Stimulated activated CD4-positive, alpha-beta T cell treated with anti-CD3 and anti-CD28 coated beads, Interleukin-2, amount 100 ng/mL, for 24 hours (primary cell): ENCODE measurements at places on chromosomes 5 and 9.

- no peak for DNase-seq
Observed at GRCh38 chr5:40321514-40321913, 358.2 kb upstream of the PTGER4 start.

GRCh38 chr9:70609542-70610286 is 195.3 kb upstream of the KLF9 start:
- no peak for DNase-seq

DNA sequence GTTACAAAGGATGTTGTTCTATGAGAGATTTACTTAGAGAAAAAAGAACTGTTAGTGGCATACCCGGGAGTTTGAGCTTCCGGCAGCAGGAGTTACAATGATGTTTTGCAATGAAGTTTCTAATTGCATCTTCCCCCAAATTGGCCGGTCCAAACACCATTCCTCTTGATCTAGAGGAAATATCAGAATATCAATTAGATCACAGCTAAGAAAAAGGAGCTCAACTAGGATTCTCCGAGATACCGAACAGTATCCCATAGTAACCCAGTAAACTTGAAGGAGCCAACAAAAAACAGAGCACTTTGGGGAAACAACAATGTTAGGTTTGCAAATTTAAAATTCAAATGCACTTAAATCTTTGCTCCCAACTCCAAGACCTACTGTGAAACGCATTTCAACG is 159.5 kb downstream of the TRPM6 start:
- DNase-seq: no peak

DNA sequence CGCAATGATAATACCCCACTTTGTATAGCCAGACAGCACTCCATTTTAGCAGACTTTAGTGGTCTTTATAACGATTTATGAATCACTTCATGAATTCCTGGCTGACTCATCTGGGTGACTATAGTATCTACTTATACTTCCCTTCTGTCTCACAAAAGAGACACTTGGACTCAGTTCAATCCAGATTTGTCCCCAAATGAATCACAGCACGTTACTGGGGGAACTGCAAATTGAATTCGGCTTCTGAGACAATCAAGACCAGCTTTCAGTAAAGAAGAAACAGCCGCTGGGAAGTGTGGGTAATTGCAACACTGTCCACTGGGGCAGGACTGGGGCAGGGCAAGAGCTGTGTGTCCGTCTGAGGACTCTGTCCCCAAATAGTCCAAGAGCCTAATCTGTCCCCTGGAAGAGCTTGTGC is 337.3 kb upstream of the RFX3 start:
- DNase-seq: no peak

DNA sequence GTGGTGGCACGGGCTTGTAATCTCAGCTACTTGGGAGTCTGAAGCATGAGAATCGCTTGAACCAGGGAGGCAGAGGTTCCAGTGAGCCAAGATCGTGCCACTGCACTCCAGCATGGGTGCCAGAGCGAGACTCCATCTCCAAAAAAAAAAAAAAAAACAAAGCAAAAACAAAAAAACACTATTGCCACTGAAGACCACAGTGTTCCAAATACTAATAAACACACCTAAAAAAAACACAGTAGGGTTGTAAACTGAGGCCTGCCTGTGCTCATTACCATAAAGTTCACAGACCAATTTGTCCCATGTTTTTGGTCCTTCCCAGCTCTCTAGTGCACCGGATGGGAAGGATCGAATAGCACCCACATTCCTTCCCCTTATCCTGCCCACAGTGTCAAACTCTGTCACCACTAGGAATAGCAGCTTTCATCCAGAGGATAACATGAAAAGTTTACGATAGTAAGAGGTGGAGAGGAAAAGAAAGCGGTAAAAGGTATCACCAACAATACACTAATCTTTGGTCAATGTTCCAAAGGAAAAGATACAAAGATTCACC is 49.2 kb downstream of the MYO10 start:
- no peak for DNase-seq

DNA sequence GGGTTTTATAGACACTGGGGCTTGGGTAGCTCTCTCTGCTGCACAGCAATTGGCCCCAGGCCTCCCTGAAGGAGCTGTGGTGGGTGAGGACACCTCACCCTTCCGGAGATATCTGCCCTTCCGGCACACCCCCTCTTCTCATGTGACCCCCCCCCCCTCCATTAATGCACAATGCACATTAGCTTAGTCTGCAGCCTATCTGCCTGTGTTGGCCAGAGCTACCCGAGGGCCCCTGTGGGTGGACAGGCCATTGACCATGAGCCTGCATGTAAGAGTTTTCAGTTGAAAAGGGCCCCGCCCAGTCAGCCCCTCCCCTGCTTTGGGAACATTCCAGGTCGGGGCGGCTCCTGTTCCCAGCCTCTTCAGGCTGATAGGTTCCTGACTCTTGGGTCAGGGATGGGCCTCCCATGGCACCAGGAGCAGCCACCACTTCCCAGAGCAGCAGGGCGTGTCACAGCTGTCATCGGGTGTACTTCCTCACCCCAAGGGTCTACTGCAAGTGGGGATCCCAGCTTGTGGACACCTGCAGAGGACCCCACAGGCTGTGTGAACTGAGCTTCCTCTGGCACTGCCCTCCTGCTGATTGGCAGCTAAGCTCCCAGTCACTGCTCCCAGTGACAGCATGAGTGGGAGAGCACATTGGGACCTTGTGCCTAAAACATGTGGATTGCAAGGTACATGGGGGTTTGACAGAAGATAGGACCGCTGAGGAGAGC is 17.8 kb downstream of the PHF2 start:
- no peak for DNase-seq

GRCh38 chr9:126517833-126518356 is 95.8 kb upstream of the LMX1B start:
- DNase-seq: no peak

DNA sequence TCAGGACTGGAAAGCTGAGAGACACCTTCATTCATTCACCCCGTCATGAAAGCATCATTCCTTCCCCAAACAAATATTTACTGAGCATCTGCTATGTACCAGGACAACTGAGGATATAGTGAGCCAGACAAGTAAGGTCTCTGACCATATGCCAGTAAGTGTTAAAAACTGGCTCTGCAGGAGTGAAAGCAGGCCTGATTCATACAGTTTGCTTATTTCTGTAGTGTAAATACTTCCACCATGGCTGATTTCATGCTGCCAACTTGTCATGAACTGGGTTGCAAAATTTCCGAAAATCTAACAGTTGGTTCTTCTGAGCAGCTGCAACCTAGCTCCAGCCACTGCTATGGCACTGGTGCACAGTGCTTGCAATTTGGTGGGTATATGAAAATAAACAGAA is 68.1 kb downstream of the YIPF5 start:
- DNase-seq: no peak

DNA sequence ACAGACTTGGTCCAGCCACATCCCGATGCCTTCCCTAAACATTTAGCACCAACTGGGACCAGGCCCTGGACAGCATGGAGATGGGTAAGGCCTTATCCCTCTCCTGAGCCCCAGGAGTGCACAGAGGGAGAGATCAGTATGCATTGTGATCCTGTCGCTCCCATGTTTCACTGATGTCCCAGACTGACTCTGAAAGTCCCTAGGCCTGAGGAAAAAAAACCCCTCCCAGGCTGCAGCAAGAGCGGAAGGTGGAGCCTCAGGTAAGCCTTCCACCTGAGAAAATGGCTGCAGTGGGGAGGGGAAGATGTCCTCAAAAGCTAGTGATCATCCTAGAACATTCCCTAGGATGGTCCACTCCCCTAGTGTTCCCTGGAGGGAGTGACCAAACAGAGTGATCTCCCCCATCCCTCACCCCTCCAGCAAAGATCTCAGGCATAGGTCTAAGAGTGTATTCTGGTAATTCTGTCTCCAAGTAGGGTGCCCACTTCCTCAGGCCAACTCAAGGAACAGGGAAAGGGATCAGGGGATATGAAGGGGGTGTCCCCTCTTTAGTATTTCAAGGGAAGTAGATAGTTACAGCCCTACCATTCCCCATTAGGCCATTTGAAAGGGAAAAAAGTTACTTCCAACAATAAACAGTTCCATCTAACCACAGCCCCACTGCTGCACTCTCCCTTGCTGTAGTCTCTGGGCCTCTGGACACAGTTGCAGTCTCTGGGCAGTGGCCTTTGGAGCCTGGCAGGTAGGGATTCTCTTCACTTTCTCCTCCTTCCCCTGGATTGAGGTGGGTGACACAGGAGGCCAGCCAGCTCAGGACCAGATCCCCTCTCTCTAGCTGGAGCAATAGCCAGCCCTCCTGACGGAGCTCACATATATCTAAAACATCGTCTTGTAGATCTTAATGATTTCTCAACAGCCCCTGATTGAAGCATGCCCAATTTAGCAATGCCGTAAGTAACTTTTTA is 6.8 kb upstream of the CXXC5 start:
- DNase-seq: no peak

GRCh38 chr5:169646856-169647255 is 9.8 kb downstream of the DOCK2 start:
- DNase-seq: no peak

- DNase-seq: no peak
Observed at GRCh38 chr9:121750715-121751623, 99.5 kb downstream of the DAB2IP start.

GRCh38 chr5:40570408-40571129 is 109.1 kb upstream of the PTGER4 start:
- DNase-seq: no peak

DNA sequence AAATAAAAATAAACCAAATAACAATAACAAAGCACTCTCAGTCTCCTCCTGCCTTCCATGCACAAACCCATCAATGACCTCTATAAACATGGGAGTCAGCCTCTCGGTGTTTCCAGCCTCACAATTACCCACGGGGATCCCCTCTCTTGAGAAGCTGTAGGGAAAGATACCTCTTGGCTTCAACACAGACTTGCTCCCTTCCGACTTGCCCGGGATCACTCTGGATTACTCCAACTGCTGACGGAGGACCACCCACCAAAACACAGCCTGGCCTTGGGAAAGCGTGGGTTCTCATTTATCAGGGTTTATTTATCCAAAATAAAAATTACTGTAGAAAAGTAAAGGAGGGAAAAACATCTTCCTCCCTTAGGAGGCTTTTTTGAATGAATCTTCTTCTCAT is 11.5 kb upstream of the NKX2-5 start:
- DNase-seq: no peak

- no peak for DNase-seq
Observed at GRCh38 chr9:98607152-98607551, 101.6 kb downstream of the GABBR2 start.

GRCh38 chr9:89999534-90000370 is 394.9 kb downstream of the GADD45G start:
- DNase-seq: peak; percentile 57

GRCh38 chr5:56482363-56482762 is 249.2 kb upstream of the ANKRD55 start:
- no peak for DNase-seq

DNA sequence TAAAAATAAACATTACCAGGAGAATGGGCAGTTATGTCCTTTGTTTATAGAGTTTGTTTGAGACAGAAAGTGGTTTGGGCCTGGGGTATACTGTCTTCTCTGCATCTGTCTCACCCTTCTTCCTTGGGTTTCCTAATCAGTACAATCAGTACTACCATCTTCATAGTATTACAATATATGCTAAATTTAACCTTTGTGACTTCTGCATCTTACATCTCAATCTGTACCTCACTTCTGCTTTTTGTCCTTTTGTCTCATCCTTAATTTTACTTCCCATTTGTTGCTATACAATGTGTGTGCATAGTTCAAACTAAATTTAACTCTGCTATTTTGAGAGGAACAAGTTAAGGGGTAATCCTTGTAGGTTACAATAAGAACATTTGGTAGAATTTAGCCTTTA is 19.6 kb downstream of the FBXO38 start:
- DNase-seq: no peak

DNA sequence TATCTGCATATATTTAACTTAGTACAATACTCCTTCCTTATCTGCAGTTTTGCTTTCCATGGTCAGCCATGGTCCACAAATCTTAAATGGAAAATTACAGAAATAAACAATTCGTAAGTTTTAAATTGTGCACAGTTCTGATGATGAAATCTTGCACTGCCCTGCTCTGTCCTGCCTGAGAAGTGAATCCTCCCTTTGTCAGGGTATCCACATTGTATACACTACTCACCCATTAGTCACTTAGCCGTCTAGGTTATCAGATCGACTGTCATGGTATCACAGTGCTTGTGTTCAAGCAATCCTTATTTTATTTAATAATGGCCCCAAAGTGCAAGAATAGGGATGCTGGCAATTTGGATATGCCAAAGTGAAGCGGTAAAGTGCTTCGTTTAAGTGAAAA is 8.3 kb upstream of the YTHDC2 start:
- no peak for DNase-seq

DNA sequence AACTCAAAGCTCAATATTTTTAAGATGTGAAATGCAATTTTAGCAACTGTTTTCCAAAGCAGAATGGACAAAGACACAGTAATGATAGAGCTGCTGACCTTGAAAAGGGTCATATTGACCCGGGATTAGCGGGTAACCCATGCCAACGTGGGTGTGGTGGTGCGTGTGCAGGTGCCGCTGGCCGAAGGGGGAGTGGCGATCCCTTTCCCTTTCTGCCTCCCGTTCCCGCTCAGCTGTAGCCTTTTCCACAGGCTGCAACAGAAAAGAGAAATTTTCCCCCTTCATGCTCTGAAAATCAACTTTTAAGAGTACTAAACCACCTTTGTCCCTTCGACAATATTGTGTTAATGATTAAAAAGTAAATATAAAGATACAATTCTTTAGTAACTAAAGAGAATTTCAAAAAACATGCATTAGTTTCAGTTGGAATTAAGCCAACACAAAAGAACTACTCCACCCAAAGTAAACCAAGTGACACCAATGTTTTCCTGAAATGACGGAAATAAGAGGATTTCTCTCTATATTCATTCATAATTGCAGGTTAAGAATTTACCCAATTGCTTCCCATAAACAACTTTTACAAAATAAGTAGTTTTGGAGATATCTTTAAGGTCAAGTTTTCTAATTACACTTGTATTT is 105.2 kb downstream of the ZNF608 start:
- DNase-seq: no peak

DNA sequence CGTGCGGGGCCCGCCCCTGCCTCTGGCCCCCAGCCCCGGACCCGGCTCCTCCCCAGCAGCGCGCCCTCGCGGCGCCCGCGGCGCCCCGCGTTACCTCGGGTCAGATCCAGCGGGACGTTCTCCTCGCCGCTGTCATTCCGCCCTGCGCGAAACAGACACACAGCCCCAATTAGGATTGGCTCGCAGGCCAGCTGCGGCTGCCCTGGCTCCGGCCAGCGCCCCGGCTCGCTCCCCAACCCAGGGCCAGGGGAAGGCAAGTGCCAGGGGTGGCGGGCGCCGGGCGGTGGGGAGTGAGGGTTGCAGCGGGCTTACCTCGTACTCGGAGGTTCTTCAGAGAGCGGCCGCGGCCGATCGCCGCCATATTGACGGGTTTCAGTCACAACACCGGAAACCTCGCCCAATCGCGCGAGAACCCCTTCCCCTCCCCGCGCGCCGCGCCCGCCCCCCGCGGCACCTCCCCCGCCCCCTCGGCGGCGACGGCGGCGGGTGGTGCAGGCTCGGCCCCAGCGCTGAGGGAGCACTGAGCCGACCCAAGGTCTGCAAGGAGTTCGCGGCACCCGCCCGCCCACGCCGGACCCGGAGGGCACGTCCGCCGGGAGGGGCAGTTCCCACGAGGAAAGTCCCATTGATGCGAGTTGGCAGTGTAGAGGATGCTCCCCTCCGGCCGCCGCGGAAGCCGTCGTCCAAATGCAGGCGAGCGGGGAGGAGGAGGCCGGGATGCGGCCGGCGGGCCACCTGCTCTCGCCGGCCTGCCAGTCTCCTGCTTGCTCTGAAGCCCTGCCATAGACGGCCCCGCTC is at the start of gene RICTOR:
TSS of gene RICTOR (minus strand) at position 383 of the 798 bp plus-strand sequence. CDS start at position 361, 22 bp downstream.
- peak; percentile 92 for DNase-seq

GRCh38 chr5:31954091-31954490 is 220.0 kb downstream of the GOLPH3 start:
- no peak for DNase-seq
